ENCODE measurements at places on chromosomes 11 and 22.

- DNase-seq: no peak
Observed at GRCh38 chr11:124339396-124340141, 19.6 kb upstream of the OR8D2 start.

DNA sequence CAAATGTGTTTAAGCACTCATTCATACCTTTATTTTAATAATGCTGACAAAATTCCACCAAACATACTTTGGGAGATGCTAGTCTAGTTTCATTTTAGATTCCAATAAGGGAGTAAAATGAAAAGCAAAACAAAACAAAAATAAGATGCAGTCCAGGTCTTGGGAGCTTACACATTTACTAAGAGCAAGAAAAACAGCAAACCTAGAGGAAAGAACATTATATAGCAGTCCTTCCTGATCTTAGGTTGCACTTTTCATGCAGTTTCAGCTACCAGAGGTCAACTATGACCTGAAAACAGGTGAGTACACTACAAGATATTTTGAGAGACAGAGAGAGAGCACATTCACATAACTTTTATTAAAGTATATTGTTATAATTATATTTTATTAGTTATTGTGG, 1100.9 kb downstream of the DLG2 start:
- no peak for DNase-seq

DNA sequence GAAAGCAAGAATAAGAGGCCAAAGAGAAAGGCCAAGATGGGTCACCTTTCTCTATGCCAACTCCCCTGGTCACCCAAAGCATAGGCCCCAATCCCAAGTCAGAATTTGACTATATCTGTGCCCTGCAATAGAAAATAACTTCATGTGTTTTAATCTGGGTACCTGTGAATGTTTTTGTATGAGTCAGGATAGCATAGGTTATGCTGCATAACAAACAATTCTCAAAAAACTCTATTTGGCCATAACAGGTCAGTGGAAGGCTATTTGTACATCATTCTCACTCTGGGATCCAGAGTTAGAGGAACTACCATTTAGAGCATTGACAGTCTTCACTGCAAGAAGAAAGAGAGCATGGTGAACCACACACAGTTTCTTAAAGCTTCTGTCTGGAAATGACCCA, 167.3 kb downstream of the DBX1 start:
- DNase-seq: no peak

DNA sequence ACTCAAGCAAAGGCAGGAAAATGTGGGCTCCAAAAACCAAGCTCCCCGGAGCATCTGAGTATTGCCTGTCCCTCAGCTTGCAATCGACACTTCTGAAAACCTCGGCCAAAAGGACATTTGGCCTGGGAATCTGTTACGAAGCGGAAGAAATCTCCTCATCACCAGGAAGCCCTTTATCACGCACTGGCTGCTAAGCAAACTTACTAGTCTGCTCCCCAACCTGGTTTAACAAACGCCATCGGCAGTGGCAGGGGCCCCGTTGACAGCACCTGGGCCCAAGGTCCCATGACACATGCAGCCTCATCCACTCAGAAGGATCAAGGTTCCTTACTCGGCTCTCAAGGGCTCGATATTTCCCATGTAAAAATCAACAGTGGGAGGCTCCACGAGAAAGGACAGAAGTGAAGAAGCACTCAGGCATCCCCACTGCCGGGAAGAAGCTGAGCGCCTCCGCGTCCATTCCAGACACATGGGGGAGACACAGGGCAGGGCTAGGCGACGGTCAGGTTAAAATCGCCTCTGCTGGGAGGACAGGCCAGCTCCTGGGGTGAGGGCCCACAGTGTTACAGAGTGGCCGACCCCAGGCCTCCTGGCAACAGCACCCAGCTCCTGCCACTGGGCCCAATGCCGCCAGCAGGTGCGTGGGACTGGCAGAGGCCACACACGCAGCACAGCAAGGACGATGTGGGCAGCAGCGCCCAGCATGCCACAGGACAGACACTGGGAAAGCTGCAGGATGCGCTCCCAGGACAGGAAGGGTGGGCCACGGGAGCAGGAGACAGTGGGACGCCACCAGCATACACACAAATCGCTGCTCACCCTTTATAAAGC, 27.1 kb downstream of the BRD1 start:
- DNase-seq: no peak

DNA sequence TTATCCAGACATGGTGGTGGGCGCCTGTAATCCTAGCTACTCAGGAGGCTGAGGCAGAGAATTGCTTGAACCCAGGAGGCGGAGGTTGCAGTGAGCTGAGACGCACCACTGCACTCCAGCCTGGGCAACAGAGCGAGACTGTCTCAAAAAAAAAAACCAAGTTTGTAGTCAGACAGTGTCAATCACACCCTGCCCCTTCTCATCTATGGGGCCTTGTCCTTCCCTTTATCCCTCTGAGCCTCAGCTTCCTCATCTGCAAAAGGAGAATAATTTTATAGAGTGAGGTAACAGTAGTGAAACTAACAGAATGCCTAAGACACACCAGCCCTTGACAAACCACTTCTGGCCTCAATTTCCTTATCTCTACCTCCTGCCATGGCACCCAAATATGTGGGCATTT, 10.7 kb downstream of the BCL9L start:
- no peak for DNase-seq

DNA sequence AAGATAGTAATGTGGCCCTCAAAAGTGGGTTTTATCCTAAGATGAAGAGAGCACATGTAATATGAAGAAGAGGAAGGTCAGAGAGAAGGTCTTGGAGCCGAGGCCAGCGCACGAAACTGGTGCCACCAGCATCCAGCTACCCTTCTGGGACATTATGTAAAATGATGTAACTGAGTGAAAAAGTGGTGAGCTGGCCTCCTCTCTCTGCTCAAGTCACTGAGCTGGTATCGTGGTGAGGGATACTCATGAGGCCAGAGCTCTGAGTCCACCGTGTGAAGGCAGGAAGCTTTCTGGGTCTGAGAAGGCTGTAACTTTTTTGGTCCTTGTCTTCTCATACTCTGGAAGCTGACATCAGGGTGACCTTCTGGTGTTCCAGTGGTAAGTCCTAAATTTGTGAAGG, 25.1 kb downstream of the RNF185 start:
- no peak for DNase-seq

DNA sequence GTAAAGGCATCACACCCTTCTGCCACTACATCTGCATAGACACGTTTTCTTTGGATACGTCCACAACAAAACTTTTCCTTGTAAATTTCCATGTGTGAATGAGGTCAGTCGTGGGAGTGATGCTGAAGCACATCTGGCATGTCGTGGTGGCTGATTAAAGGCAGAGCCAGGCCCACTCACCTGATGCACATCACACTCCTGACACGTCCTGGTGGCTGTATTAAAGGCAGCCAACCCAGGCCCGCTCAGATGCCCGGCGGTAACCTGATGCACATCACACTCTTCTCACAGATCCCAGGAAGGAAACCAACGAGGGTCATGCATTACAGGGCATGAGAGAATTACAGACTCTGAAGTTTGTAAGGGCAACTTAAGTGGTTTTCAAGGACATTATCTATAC, 321.6 kb upstream of the B3GAT1 start:
- no peak for DNase-seq

- DNase-seq: no peak
Observed at GRCh38 chr22:40479887-40480538, 109.6 kb downstream of the SGSM3 start.

GRCh38 chr11:64880240-64881001, 2.0 kb upstream of the EHD1 start:
- DNase-seq: no peak

- no peak for DNase-seq
Observed at GRCh38 chr11:135002236-135002635, 590.2 kb upstream of the B3GAT1 start.

DNA sequence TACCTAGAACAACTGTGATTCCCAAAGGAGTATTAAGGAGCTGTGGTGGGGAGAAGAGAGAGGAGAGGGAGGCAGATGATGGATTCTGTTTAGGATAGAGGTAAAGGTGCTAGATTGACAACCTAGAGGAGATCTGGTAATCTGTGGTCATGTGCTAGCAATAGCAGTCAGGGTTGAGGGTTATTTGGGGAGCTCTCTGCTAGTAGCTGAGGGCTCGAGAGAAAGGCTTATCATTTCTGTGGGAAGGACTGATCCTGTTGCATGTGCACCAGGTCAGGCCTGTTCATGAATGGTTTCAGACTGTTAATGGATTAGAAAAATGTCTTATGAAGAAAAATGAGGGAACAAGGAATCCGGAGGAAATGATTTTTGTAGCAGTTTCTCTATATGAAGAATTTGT, 63.2 kb downstream of the MTMR3 start:
- no peak for DNase-seq

- no peak for DNase-seq
Observed at GRCh38 chr22:39871008-39871798, 22.4 kb downstream of the ENTHD1 start.

GRCh38 chr11:59545179-59546020, 34.1 kb downstream of the OR4D9 start:
- no peak for DNase-seq

- no peak for DNase-seq
Observed at GRCh38 chr11:7197469-7197868, 54.2 kb upstream of the SYT9 start.

DNA sequence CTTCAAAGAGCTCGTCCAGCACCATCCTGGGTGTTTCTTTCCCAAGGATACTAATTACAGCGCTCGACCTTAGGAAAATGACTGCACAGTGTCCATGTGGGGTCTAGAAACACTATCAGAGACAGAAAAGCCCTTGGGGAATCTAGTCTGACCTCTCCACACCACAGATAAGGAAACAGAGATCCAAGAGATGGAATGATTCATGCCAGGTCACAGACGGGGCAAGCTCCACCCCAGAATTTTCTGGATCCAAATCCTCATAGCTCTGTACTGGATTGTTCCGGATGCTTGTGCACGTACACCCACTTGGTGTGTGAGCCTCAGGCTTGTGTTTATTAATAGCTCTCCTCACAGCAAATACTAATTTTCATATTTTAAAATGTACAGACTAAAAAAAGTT, 11.3 kb downstream of the ABTB2 start:
- no peak for DNase-seq

DNA sequence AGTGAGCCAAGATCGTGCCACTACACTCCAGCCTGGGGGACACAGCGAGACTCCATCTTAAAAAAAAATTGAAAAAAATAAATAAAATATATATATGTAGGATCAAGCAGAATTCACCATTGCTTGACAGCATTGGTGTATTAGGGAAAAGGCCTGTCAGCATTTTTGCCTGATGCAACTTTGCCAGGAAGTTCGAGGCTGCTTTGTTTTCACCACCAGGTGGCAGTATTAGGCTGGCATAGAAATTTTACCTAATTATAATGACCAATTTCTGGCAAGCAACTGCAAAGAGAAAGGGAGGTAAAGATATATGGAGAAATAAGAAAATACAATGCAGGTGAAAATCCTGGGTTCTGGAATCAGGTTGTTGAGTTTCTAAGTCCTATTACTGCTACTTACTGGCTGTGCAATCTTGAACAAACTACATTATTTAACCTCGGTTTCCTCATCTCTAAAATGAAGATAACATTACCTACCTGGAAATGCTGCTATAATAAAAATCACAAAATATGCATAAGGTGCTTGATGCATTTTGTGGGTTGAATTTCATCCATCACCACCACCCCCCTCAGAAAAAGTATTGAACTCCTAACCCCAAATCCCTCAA, 24.7 kb downstream of the LAYN start:
- DNase-seq: peak; percentile 54

- DNase-seq: no peak
Observed at GRCh38 chr11:8477680-8478079, 116.3 kb downstream of the STK33 start.

DNA sequence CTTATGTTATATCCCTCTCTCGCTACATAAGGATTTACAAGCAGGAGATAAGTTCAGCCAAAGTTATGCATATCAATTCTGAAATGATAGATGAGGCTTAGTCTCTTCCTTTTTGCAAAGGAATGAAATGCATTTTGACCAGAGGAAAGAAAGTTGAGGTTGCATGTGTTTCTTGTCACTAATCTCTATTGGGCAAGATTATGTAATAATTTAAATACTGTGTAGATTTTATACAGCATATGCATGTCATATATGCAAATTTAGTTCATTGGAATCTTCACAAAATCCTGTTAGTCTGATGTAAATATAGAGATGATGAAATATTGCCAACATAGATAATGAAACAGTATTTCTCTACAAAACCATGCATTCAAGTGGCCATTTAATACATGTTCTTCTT, 858.7 kb upstream of the RAG2 start:
- DNase-seq: no peak

DNA sequence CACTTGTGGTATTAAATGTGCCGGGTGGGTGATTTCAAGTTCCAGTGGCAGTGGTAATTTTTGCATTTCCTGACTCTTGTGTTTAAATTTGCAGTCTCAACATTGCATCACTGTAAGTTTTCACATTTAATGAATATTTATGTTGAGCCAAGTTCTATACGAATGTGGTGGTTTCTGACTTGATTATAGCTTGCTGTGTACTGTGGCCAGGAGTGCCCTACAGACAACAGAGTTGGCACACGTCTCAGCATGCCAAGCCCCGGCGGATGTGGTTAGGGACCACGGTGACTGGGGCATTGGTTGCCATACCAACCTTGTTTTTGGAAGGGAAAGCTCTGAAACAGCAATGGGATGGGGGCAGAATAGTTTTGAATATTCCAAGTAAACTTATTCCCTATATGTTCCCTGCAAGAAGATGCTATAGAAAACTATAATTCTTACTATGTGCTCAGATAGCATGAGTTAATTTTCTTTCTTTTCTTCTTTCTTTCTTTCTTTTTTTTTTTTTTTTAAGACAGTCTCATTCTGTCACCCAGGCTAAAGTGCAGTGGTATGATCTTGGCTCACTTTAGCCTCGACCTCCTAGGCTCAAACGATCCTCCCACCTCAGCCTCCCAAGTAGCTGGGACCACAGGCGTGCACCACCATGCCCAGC, 16.0 kb downstream of the ZNRF3 start:
- DNase-seq: no peak

- peak; percentile 84 for DNase-seq
Observed at GRCh38 chr11:67504950-67505581, at the start of gene PITPNM1. Gene PITPNM1 (minus strand): TSS chr11:67505363. CDS start chr11:67504180, 1,183 bp downstream.

GRCh38 chr22:19287076-19287707, 4.3 kb downstream of the CLTCL1 start:
- DNase-seq: no peak

- DNase-seq: no peak
Observed at GRCh38 chr11:46649180-46649738, 31.9 kb downstream of the ATG13 start.

DNA sequence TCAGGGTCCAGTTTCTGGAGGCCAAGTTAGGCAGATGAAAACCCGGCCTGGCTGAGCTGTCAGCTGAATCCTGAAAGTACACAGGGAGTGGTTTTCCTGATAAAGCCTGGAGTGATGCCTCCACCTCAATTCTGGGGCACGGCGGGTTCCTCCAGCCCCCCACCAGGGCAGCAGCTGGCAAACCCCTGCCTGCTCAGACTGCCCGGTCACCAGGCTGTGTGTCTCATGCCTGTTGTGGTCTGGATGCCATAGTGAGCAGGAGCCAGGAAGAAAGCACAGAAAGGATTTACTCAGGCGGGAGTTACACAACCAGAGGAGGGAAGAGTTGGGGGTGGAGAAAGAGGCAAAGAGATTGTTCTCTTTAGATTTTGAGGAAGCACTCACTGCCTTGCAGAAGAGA, 119.9 kb upstream of the RASSF10 start:
- DNase-seq: no peak

- no peak for DNase-seq
Observed at GRCh38 chr11:21634491-21634890, 558.4 kb upstream of the ANO5 start.

GRCh38 chr22:30516273-30516672, 10.8 kb upstream of the SEC14L4 start:
- no peak for DNase-seq

GRCh38 chr11:126102436-126102981, 39.8 kb upstream of the CDON start:
- DNase-seq: no peak

GRCh38 chr11:19714387-19715363, 2.0 kb downstream of the NAV2 start:
- DNase-seq: peak; percentile 56

Measured in ecto neural progenitor cell (in vitro differentiated cells).